ENCODE measurements at places on chromosomes 5 and 9.

GRCh38 chr5:107630184-107630583, 40.6 kb downstream of the EFNA5 start:
- no peak for DNase-seq

DNA sequence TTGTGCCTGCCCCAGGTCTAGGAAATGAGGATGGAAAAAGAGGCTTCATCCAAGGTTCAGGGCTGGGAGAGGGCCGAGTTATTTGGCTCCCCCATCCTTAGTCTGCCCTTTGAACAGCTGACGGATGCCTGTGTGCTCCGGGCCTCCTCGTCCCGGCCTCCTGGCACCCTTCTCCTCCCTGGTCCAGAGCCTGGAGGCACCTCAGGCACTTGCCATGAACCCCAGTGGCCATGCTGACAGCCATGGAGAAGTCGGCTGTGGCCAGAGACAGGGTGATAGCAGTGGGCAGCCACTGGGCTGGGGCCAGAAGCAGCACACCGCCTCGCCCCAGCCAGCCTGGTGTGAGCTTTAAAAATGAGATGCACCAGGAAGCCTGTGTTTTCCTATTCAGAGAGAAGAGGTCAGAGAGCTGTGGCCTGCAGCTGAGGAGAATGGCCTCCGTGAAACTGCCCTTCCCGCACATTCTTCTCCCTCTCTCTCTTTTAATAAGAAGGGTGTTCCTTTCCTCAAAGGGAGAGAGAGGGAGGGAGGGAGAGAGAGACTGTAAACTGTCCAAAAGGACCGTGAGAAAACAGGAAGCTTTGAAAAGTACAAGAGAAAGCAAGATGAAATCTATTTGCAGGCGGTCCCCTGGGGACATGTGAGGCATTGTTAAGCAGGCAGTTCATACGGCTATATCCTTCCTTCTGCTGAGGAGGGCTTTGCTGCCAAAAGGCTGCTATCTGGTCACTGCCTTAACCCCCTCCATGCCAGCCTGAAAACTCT, 55.3 kb downstream of the ZNF366 start:
- peak; percentile 20 for DNase-seq

- no peak for DNase-seq
Observed at GRCh38 chr9:73434826-73435225, 283.2 kb downstream of the ANXA1 start.

DNA sequence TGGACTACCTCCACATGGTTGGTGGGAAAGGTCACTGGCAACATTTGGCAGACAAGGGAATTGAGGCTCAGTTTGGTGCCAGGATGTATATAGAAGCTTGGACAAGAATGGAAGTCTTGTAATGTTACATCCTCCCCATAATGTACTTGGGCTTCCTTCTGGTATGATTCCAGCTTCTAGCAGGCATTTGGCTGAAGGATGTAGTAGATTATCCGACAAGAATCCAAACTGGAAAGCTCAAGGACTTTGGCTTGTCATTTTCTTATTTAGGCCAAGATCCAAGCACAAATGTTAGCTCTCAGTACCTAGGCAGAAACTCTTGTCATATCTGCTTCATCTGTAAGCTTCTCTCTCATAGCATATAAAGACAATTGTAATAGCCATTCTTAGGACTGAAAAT, 209.1 kb downstream of the MAPKAP1 start:
- no peak for DNase-seq

Data from A549 (cell line).